ENCODE measurements at places on chromosomes 12 and 14. TPM values are rescaled to one million over a fixed set of nuclear protein-coding genes. Genes with fewer than 3 reads are reported as not detected.

Gene PMEL
- 1.1 TPM for total RNA-seq

Gene SLC6A15
- 3.8 TPM for total RNA-seq

Gene AACS
- 20.2 TPM for total RNA-seq

Gene ANKRD13A
- 15.2 TPM for total RNA-seq

Gene RPGRIP1
- 0.26 TPM for total RNA-seq

Gene ZNF891
- 0.28 TPM for total RNA-seq

Gene M6PR
- 145 TPM for total RNA-seq

All from A549 treated with Mapracorat at 1 μM for 4 hours (cell line).